ENCODE measurements at places on chromosomes 13 and 19.

DNA sequence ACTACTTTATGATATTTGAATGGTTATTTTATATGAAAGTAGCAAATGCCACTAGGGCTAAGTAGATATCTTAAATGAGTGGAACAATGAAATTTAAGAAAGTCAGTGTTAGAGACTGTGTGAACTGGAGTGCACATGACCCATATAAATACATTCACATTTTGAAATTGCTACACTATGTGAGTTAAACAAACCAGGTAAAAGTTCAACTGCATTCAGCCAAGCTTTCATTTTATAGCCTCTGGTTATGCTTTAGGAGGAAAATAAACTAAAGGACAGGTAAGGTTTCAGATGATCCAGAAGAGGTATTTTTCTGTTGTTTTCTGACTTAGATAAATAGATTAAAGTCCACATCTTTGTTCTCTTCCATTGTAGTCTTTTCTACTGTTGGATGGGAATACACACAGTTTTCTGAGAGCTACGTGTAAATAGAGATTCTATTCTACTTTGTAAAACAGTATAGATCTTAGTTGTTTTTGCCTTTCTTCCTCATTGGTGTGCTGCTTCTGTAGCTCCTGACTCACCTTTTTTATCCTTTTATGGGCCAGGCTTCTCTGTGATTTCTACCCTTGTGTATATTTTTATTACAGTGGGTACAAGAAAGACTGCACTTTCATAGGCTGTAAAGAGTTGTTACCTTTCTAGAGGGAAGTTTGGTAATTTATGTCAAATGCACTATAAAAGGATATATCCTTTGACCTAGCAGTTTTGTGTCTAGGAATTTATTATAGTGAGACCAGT lies 54.6 kb upstream of the KCTD4 start:
- DNase-seq, result no peak

GRCh38 chr13:40236566-40237168 lies 429.8 kb downstream of the FOXO1 start:
- no peak for DNase-seq

DNA sequence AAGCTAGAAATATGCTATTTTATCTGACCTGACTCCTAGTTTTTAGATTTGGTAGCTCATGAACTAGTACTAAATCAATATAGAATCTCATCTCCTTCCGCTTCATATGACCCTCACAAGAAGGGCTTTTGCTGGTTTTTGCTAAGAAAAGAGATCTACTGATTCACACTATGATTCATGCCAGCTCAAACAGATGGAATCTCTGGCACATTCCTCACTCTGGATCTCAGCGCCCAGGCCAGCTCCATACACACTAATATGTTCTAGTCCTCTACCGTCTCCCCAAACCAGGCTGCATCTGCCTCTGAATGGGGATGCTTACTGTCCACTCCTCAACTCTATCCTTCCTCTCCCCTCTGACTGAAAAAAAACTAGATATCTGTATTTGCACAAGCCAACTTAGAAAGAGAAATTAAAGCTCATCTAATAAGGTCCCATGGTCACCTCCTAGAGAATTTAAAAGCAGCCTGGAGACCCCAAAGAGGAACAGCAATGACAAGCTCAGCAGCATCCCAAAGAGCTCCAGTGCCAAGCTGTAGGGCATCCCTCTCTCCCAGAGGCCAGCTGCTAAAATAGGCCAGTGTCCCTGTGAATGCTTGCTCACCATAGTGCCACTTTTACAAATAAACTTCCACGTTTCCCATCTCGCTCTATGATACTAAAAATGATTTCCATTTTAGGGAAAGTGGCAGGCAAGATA lies 74.9 kb downstream of the LHFPL6 start:
- DNase-seq, result no peak

- DNase-seq, result no peak
These were observed 24.6 kb upstream of the KLF12 start for GRCh38 chr13:74158571-74159352.
